T-helper 17 cell (primary cell): ENCODE measurements at places on chromosomes 4 and X.
A peak's percentile ranks its signal among the peaks of the same experiment; 100 is the strongest.

GRCh38 chr4:93994175-93994994 lies 165.8 kb downstream of the ATOH1 start:
- H3K4me1 ChIP-seq: no peaks in the 10 kb centered on the region
- H3K27ac ChIP-seq: no peak overlapping the region
- H3K36me3 ChIP-seq: no peaks in the 10 kb centered on the region
- H3K27me3 ChIP-seq: peaks cover 4% of the 10 kb centered on the region
- no peak for DNase-seq

DNA sequence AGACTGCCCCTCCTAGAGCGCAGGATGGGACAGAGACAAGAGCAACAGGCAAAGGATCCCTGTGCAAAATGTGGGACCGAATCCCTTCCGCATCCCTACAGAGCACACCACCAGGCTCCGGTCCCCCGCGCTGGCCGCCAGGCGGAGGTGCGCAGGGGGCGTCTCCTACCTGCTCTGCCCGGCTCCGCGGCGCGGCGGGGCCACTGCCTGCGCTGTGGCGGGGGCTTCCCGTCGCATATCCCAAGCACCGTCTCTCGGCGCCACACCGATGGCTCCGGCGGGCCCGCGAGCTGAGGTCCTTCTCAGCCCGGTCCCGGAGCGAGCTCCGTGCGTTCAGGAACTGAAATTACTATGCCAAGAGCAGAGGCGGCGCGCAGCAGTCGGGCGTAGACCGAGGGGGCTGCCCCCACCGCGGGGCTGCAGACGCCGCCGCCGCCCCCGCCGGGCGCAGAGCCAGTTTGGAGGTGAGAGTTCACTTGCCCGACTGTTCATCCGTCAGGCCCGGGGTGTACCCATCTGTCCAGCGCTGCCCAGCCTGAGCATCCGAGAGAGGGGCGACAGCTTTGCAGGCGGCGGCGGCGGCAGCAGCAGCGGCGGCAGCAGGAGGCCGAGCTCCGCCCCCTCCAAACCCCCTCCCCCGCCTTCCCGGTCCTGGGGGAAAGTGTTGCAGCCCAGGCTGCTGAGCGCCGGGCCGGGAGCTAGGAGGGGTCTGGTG lies at the start of gene GPRIN3:
Gene GPRIN3 (minus strand): TSS at position 355 of the 715 bp plus-strand sequence. CDS start 57,690 bp downstream, outside the sequence.
- peaks cover 49% of the 10 kb centered on the region for H3K4me1 ChIP-seq
- peak; percentile 64 for DNase-seq
- no peaks in the 10 kb centered on the region for H3K27me3 ChIP-seq
- peaks cover 23% of the 10 kb centered on the region for H3K36me3 ChIP-seq
- peak within 1 kb of the TSS; percentile 97 for H3K4me3 ChIP-seq

DNA sequence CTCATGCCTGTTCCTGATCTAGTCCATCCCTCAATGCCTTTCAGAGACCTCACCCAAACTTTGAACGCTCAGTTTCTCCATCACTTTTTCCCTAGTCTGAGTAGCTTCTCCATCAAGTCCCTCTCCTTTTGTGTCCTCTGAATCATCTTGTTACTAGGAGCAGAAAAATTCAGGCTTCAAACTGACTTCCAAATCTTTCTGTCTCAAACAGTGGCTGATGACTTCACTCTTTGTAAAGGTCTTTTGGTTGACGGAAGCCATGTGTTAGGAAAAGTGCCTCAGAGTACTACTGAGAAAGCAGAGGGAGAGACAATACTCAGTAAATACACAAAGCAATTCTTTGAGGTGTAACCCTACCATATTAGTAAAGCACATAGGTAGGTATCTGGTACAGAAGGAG lies 65.7 kb upstream of the CAMK2D start:
- H3K27ac ChIP-seq: no peak overlapping the region

GRCh38 chr4:178090640-178091411 lies 648.6 kb upstream of the AGA start:
- no peak overlapping the region for H3K4me3 ChIP-seq
- DNase-seq: no peak
- no peaks in the 10 kb centered on the region for H3K36me3 ChIP-seq
- no peaks in the 10 kb centered on the region for H3K4me1 ChIP-seq
- no peak overlapping the region for H3K27ac ChIP-seq

DNA sequence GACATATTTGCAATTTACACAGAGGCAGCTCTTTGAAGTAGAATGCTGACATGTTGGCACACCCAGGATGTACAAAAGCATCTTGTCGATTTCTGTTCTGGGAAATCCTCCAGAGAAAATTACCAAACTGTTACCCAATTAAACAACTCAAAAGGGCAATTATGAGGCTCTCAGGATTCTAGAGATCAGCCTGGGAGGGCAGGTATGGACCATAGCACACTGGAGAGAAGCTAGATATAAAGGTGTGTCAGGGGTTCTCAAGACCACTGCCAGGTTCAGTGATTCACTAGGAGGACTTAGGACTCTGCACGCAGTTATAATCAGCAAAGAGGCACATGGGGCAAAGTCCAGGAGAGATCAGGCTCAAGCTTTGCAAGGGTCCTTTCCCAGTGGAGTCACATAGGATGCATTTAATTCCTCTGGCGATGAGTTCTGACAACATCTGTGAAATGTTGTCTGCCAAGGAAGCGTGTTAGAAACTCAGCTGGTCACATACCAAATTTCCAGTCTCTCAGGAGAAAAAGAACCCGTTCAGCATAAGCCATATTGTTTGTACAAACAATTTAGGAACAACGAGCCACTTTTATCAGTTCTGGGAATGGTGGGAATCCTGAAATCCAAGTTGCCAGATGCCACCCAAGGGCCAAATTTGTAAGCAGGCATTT lies 100.8 kb downstream of the SYTL5 start:
- H3K4me1 ChIP-seq: peaks cover 10% of the 10 kb centered on the region
- no peak overlapping the region for H3K4me3 ChIP-seq
- DNase-seq: no peak
- H3K36me3 ChIP-seq: no peaks in the 10 kb centered on the region

GRCh38 chr4:90027565-90027964 lies 99.6 kb upstream of the CCSER1 start:
- H3K4me3 ChIP-seq: no peak overlapping the region
- no peaks in the 10 kb centered on the region for H3K36me3 ChIP-seq
- no peak overlapping the region for H3K27ac ChIP-seq
- DNase-seq: no peak
- peaks cover 15% of the 10 kb centered on the region for H3K27me3 ChIP-seq
- H3K4me1 ChIP-seq: no peaks in the 10 kb centered on the region

DNA sequence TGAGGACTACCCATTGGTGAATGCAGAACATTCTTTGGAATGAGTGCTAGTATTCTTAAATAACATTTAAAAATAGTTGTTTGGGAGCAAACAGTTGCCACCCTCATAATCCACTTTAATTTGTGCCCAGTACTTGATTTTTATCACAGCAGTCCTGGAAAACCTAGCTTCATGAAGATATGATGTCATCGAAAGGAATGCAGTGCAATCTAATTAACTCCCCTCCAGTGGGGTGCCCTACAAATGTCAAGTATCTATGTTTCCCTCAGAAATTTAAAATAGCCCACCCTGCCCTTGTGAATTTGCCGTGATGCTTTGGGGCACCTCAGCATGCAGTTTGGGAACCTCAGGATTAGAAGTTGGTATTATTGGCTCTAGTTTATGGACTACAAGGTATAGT lies 5.4 kb downstream of the RAB9A start:
- peaks cover 41% of the 10 kb centered on the region for H3K4me1 ChIP-seq
- DNase-seq: no peak
- no peaks in the 10 kb centered on the region for H3K27me3 ChIP-seq
- no peak overlapping the region for H3K4me3 ChIP-seq

DNA sequence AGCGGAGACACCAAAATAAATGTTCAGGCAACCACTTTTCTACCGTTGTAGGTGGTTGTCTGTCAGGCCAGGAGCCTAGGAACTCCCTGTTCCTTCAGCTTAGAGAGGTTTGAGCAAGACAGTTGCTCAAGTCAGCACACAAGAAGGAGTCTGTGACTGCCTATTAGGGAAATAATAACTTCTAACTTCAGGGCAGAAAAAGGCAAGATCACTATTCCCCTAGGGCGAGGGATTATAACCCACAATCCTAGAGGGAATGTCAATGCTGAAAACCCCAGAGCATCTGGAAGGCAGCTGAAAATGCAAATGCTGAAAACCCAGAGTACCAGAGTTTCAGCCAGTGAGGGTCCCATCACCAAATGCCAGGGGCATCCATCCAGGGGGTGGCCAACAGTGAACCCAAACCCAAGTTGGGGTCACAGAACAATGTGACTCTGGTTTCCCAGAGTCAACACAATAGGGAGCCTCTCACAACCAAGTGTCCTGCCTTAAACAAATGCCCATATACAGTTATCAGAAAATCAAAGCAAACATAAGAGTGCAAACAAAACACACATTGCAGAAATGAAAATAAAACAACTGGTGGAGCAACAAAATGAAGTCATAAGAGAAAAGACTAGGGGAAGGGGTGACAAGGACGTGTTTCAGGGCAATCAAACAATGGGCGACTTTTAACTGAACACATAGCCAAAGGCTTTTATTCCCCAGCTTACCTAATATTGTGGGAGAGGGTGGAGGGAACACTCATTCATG lies 27.6 kb downstream of the MORF4L2 start:
- DNase-seq: no peak
- H3K4me3 ChIP-seq: no peak overlapping the region
- H3K27ac ChIP-seq: no peak overlapping the region
- H3K4me1 ChIP-seq: peaks cover 2% of the 10 kb centered on the region
- no peaks in the 10 kb centered on the region for H3K36me3 ChIP-seq

GRCh38 chr4:45554423-45554822 lies 569.4 kb downstream of the GABRG1 start:
- H3K27me3 ChIP-seq: no peaks in the 10 kb centered on the region
- H3K36me3 ChIP-seq: no peaks in the 10 kb centered on the region
- no peaks in the 10 kb centered on the region for H3K4me1 ChIP-seq
- no peak for DNase-seq
- no peak overlapping the region for H3K4me3 ChIP-seq
- no peak overlapping the region for H3K27ac ChIP-seq

DNA sequence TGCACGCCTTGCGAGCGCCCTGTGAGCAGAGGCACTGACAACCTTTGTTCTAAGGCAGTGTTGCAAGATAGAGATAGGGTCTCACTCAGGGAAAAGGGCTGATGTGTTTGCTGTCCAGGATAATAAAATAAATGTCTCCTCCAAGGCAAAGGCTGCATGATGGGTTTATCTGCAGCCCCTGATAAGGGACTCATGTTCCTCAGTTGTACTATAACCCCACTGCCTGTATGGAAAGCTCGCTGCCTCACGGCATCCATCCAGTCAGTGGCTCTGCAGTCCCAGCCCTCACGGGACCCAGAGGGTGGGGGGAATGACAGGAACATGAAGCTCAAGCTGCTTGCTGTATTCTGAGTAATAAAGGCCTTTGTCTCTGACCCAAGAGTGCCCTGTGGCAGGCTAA lies 22.6 kb downstream of the BCLAF3 start:
- peaks cover 3% of the 10 kb centered on the region for H3K4me1 ChIP-seq
- peaks cover 3% of the 10 kb centered on the region for H3K36me3 ChIP-seq
- no peak overlapping the region for H3K27ac ChIP-seq
- DNase-seq: no peak

GRCh38 chrX:1423215-1423614 lies 29.5 kb downstream of the ASMTL start:
- H3K27ac ChIP-seq: no peak overlapping the region
- peaks cover 13% of the 10 kb centered on the region for H3K36me3 ChIP-seq
- no peak for DNase-seq
- no peaks in the 10 kb centered on the region for H3K27me3 ChIP-seq
- peaks cover 2% of the 10 kb centered on the region for H3K4me1 ChIP-seq

- H3K4me1 ChIP-seq: no peaks in the 10 kb centered on the region
- no peak overlapping the region for H3K4me3 ChIP-seq
- H3K27me3 ChIP-seq: no peaks in the 10 kb centered on the region
- H3K36me3 ChIP-seq: no peaks in the 10 kb centered on the region
- no peak overlapping the region for H3K27ac ChIP-seq
Measured at GRCh38 chrX:31178064-31178768, 106.4 kb upstream of the FTHL17 start.

DNA sequence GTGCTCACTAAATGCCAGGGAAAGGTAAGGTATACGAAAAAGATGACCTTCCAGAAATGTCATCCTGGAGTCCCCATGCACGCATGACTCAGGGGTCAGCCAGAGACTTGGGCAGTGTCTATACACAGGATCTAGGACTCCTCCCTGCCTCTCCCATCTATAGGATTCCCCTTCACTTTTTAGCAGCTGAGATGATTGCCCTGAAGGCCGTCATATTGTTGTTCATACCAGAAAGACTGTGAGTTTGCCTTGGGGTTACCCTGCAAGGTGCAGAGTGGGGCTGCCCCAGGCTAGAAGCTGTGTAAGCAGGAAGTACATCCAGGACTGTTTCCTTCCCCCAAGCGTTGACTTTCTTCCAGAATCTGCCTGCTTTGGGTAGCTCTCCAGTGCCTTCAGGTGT lies 55.1 kb upstream of the MAMLD1 start:
- no peak overlapping the region for H3K27ac ChIP-seq
- H3K36me3 ChIP-seq: peaks cover 2% of the 10 kb centered on the region
- no peaks in the 10 kb centered on the region for H3K4me1 ChIP-seq

GRCh38 chr4:147828331-147828905 lies 96.5 kb downstream of the ARHGAP10 start:
- H3K36me3 ChIP-seq: peaks cover 6% of the 10 kb centered on the region
- H3K4me3 ChIP-seq: no peak overlapping the region
- no peak for DNase-seq

DNA sequence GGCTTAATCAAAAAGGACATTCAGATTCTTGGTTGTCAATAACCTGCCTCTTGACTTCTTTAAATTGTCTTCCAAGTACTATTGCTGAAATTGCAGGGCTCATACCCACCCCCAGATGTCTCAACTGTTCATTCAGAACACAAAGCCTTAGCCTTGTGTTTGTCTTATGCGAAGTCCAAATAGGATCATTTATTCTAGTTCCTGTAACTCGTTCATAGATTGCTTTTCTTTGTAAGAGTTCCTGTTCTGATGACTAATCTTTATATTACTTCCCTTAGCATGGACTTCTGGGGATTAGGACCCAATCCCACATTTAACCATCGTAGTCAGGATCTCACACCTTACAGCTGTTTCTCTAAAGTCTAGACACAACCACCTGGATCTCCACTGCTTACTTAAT lies 226.0 kb downstream of the VEGFC start:
- no peak overlapping the region for H3K27ac ChIP-seq
- H3K27me3 ChIP-seq: no peaks in the 10 kb centered on the region
- H3K4me1 ChIP-seq: no peaks in the 10 kb centered on the region
- no peak overlapping the region for H3K4me3 ChIP-seq
- H3K36me3 ChIP-seq: no peaks in the 10 kb centered on the region

GRCh38 chr4:721261-722168 lies 15.9 kb downstream of the PCGF3 start:
- H3K27ac ChIP-seq: peak overlapping the region; percentile 27
- DNase-seq: no peak
- no peaks in the 10 kb centered on the region for H3K36me3 ChIP-seq
- no peaks in the 10 kb centered on the region for H3K27me3 ChIP-seq
